ENCODE measurements at places on chromosomes 4 and X.

GRCh38 chr4:38765382-38765781, 17.4 kb downstream of the TLR10 start:
- no peak for DNase-seq

DNA sequence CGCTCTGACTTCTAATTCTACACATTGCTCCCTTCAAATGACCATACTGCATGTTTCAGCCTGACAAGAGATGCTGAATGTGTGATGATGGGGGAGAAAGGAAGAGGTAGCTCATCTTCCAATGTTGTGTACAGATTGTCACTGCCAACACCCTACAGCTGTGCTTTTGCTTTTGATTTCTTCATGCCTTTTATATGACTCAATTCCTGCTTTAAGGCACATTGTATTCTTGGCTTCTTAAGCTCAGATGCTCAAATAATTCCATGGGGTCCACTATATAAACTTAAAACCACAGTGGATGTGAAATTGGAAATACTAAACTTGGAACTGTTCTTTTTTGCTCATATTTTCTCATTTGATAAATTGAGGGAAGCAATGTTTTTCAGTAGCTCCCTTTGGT, 183.2 kb upstream of the WDFY3 start:
- peak; percentile 7 for DNase-seq

DNA sequence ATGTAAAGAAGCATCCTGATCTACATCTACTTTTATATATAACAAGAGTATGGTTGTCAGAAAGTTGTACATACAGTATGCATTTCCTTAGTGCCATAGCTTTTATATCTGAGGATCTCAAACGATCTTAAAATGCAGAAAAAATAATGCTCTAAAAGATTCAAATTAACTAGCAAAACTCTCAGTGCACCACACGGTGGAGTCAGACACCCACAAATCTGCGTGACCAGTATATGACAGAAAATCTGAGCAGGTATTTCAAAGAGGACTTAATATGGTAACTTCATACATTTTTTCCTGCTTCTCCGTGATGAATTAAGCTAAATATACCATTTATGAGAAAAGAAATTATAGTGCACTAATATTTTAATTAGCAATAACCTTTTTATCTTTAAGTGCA, 803.0 kb downstream of the DMD start:
- no peak for DNase-seq

- DNase-seq: no peak
These were observed 116.5 kb upstream of the NDST4 start for GRCh38 chr4:115229873-115230272.

- no peak for DNase-seq
These were observed 2.4 kb downstream of the OTUD4 start for GRCh38 chr4:145177906-145178538.

DNA sequence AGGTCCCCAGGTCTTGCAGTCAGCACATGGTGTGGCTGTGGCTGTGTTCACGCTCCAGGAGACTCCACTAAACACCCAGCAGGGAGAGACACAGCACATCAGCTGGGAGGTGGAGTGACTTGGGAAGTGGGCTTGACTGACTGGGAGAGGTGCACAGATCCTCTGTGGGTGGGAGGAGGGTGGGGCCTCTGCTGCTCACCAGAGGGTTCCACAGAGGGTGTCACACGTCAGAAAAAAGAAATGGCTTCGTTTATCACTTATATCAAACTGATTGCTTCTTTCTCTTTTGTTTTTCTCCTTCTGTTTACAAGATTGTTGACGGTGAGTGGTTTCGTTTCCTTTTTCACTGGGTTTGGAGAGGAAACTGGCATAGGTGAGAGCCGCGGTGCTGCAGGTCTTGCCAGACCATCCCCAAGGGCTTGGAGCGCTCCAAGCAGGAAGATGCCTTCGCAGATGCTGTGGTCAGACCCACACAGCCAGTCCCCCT, 24.8 kb upstream of the FAM193A start:
- no peak for DNase-seq

DNA sequence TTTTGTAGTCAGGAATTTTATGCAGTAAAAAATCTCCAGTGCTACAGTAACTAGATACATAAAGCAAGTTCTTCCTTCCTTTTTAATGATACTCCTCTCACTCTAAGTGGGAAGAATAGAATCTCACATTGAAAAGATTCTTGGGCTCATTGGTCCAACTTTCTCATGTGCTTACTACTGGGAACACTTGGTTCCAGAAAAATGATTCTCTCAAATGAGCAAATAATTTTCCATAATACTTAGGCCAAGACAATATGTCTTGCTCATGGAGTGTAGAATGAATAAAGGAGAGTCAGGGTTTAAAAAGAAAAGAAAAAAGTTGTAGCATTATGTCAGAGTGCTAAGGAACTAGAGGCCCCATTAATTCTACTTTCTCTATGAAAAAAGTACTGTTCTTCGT, 197.8 kb downstream of the RASL11B start:
- DNase-seq: no peak

DNA sequence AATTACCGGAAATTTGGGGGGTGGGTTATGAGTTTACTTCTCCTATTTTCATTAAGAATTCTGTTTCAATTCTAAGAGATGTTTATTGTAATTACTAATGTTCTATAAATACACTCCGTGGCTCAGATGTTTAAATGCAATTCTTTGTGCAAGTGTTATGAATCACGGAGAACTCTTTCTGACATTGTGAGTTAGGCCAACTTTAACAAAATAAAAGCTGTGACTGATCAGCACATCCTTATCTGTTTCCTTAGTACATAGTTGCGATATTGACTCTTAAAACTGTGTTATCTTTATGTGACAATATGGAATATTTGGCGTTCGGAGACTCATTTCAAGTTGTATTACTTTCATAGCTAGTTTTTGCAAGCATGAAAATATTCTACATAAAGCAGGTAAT, 902 bp downstream of the KLHL4 start:
- no peak for DNase-seq

DNA sequence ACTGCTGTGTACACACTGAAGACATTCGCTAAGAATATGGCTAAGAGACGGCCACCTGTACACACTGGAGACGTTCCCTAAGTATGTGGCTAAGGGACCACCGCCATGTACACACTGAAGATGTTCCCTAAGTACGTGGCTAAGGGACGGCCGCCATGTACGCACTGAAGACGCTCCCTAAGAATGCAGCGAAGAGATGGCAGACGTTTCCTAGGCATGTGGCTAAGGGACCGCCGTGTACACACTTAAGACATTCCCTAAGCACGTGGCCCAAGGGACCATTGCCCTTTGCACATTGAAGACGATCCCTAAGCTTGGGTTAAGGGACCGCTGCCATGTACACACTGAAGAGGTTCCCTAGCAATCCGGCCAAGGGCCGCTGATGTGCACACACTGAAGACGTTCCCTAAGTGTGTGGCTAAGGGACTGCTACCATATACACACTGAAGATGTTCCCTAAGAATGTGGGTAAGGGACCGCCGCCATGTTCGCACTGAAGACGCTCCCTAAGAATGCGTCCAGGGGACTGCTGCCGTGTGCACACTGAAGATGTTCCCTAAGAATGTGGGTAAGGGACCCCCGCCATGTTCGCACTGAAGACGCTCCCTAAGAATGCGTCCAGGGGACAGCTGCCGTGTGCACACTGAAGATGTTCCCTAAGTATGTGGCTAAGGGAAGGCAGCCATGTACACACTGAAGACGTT, 36.7 kb downstream of the DHRSX start:
- DNase-seq: no peak

GRCh38 chr4:57462843-57463242, 352.7 kb upstream of the IGFBP7 start:
- DNase-seq: no peak

DNA sequence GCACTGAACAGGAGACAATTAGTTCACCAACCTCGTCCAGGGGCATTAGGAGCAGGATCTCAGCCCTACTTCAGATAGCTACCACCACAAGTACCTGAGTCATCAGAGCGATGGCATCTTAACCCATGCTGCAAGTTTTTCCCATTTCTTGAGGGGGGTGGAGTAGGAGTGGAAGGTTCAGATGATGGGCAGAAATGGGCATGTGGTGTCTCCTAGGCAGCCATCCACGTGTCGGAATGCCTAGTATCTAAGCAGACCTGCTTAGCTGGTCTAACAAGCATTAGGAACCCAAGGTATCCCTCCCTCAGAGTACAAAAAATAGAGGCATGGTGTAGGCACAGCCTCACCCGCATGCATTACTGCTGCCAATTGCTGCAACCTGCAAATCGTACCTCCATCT, 159.1 kb upstream of the DGKK start:
- no peak for DNase-seq

- no peak for DNase-seq
These were observed 886.2 kb downstream of the ARAP2 start for GRCh38 chr4:35358001-35358584.

GRCh38 chr4:119980456-119980855, 86.2 kb downstream of the MAD2L1 start:
- DNase-seq: no peak

- peak; percentile 61 for DNase-seq
These were observed 196.0 kb upstream of the PSAPL1 start for GRCh38 chr4:7630568-7631287.

GRCh38 chr4:1683736-1684505, at the start of gene FAM53A:
TSS of gene FAM53A (minus strand) at chr4:1684313. CDS start at chr4:1668741, 15,572 bp downstream.
- peak; percentile 10 for DNase-seq

DNA sequence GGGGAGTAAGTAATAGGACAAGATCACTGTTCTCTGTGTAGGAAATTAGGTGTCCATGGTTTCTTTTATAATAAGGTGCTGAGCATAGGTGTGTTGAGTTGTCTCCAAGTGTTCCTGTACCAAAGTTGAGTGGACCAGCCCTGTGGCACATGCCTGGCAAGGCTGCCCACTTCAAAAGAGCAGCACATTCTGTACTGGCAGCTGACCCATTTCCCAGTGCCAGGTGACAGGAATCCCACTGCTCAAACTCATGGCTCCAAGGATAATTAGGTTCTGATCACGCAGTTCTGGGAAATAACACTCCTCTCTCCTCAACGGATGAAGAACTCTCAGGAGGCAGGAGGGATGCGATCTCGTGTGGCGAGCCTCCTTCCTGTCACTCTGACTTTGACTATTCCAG, 12.8 kb upstream of the LGI2 start:
- DNase-seq: no peak

- no peak for DNase-seq
These were observed 90.6 kb downstream of the ZNF518B start for GRCh38 chr4:10366628-10367027.

- DNase-seq: no peak
These were observed 48.3 kb downstream of the USP9X start for GRCh38 chrX:41133551-41133950.

DNA sequence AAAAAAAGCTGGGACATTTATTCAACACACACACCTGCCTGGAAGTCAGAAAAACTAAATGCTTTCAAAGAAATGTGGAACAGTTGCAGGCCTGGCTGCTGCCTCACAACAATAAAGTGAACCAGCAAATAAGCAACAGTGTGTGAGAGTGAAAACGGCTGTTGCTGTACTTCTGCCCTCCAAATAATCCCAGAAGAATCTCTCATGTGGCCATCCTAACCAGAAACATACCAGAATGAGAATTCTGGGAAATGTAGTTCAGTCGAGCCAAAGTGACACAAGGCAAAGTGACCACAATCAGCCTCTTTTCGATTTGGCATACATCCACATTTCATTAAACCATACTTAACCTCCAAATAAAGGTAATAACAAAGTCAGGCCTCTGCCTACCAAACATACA, 204.5 kb downstream of the SLC7A11 start:
- peak; percentile 46 for DNase-seq

DNA sequence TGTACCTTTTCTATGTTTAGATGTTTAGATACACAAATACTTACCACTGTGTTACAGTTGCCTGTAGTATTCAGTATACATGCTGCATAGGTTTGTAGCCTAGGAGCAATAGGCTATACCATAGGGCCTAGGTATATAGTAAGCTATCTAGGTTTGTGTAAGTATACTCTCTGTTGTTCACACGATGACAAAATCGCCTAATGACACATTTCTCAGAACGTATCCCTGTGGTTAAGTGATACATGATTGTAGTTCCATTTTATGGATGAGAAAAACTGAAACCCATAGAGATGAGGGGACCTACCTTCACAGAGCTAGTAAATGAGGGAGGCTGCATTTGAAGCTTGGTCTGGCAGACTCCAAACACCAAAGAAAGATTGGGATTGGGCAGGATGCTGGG, 79.4 kb upstream of the EFNB1 start:
- DNase-seq: no peak

DNA sequence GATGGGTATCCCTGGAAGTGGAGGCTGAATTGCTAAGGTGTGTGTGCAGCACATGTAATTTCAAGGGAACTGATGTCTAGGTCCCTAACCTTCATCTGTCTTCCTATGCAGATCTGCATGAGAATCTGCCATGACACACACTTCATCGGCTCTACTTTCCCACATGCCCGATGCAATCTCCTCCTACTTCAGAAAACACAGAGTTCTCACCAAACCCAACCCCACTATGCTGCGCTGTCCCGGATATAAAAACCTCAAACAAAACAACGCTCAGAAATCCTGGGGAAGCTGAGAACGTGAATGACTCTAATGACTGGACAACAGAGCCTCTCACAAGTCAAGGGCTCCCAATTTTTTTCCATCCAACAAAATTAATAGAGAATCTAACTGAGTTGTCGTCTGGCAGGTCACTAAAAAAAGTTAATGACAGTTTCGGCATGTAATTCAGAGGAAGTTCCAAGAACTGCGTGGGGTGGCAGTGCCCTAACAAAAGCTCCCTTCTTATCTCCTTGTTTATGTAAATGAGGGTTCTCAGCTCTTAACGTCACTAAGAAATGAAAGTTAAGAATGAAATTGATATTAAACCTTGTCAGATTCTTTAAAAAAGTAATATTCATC, 39.0 kb downstream of the STX18 start:
- DNase-seq: no peak

DNA sequence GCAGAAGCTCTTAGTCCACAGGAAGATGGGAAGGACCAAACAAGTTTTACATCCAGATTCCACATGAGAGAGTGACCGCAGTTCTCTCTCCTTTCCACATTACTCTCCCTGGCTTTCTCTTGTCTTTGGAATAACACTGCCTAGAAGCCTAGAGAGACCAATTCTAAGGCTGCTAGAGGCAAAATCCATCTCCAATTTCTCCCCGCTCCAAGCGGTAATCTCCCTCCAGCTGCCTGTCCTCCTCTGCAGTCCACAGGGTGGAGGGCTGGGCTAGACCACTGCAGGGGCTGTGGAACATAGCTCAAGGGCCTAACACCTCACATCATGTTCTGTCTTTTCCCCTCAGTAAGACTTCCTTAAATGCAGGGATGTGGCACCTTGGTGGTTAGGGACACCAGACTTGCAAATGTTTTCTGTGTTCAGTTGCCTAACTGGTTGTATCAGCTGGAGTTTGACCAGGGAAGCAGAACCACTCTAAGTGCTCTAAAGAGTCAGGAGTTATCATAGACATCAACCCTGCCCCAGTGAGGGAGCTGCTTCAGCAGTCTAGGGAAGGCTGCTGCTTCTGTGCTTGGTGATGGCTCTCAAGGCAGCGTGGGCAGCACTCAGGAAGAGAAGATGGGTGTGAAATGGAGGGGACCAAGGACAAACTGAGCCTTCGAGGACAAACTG, 423.1 kb downstream of the BCOR start:
- no peak for DNase-seq

GRCh38 chrX:104018126-104018525, 4.6 kb upstream of the H2BW1 start:
- DNase-seq: no peak
